Purkinje cell (primary cell): ENCODE measurements at places on chromosomes 13 and 19. TPM values are rescaled to one million over a fixed set of nuclear protein-coding genes. Genes with fewer than 3 reads are reported as not detected.

THSD1 gene
- 0.16 and 0.43 TPM in 2 replicates for polyA plus RNA-seq

C19orf44 gene
- 2.5 and 2.7 TPM in 2 replicates for polyA plus RNA-seq

ZNF865 gene
- polyA plus RNA-seq: 0.22 TPM in 1 of 2 replicates, not detected in the other

SLITRK6 gene
- polyA plus RNA-seq: 0.82 TPM in 1 of 2 replicates, not detected in the other
